ENCODE measurements at places on chromosomes 11 and 22.
A peak's percentile ranks its signal among the peaks of the same experiment; 100 is the strongest.

DNA sequence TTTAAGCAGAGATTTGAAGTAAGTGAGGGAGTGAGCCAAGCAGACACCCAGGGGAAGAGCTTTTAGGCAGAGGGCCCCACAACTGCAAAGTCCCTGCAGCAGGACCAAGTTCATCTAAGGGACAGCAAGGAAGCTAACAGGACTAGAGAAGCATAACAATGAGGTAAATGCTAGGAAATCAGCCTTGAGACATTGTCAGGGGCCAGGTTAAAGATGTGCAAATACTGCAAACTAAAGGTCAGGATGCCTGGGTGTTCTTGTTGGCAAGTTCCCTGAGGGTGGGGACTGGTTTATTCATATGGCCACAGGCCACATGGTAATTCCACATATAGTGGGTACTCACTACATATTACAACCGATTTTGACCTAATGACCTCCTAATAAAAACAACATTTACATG lies 399.2 kb upstream of the NARS2 start:
- DNase-seq: no peak

GRCh38 chr11:106031202-106031810 lies 9.3 kb upstream of the MSANTD4 start:
- DNase-seq: no peak

DNA sequence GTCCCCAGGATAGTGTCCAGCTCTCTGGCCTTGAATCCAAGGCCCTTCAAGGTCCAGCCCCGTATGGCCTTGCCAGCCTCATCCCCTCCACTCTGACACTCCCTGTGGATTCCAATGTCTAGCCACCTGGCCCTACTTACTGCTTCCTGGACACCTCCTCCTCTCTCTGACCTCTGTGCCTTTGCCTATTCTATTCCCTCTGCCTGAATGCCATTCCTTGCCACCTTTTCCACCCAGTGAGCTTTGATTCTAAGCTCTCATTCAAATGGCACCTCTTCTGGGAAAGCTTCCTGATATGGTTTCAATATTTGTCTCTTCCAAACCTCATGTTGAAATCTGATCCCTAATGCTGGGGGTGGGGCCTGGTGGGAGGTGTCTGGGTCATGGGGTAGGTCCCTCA lies 31.9 kb upstream of the TTLL12 start:
- DNase-seq: no peak

DNA sequence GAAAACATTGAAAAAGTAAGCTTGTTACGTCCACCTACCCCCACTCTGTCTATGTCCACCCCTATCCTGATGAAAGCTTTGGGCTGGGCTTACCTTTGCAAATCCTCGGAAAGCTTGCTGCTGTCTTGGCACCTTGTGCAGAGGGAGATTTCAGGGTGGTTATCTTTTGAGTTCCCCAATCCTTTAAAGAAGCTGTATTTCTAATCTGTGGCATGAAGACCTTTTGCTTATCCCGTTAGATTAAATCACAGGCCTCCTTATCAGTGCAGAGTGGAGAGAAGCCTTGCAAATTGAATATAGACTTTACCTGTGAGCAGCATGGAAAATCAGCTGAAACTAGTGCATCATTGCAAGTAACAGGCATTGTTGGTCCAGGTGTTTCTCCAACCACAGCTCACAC lies 580.6 kb upstream of the ANO5 start:
- DNase-seq: no peak

DNA sequence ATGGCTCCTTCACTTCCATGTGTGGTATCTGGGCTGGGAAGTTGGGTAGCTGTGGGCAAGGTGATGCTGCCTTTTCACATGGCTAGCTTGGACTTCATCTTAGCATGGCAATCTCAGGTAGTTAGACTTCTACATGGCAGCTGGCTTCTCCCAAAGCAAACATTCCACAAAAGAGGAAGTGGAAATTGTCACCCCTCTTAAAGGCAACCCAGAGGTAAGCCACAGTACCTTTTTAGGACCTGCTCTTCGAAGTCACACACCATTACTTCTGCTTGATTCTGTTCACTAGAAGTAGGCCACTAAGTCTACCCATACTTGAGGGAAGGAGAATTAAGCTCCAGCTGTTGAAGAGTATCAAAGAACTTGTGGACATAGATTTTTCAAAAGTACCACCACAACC lies 25.9 kb downstream of the TUG1 start:
- DNase-seq: no peak

- DNase-seq: peak; percentile 35
Measured at GRCh38 chr11:77073328-77074001, 6.7 kb downstream of the CAPN5 start.

DNA sequence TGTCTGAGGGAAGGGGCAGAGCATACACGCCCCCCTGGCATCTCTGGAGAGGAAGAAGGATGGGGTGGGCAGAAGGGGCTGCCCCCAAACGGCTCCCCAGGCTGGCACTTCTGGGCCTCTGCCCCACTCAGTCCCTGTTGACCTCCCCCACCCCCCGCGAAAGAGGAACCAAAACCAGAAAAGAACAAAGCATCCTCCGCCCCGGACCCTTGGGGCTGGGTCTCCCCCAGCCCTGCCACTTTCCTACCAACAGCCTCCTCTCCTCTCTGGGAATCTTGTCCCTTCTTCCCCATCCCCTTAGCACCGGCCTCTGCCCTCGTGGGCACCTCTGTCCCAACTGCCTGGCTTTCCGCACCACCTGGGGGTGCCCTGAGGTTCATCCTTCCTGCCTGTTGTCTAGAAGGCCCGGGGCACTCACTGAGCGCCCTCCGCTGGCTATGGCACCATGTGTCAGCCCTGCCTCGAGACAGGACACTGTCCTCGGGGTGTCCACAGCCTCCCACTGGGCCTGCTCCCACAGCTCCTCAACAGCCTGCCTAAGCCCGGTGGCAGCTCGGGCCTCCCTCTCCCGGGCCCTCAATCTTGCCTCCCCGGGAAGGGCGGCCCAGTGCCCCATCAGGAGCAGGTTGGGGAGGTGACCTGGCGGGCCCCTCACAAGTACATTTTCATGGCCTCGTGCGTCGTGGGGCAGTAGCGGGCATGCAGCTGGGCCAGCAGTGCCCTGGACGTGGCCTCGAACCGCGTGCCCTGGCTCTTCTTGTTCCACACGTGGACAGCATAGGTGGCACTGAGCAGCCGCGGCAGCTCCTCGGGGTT lies 28.2 kb downstream of the A4GALT start:
- no peak for DNase-seq

GRCh38 chr22:37254209-37254866 lies 10.3 kb upstream of the RAC2 start:
- DNase-seq: no peak

- no peak for DNase-seq
Measured at GRCh38 chr11:78189174-78189724, 530 bp downstream of the USP35 start.

DNA sequence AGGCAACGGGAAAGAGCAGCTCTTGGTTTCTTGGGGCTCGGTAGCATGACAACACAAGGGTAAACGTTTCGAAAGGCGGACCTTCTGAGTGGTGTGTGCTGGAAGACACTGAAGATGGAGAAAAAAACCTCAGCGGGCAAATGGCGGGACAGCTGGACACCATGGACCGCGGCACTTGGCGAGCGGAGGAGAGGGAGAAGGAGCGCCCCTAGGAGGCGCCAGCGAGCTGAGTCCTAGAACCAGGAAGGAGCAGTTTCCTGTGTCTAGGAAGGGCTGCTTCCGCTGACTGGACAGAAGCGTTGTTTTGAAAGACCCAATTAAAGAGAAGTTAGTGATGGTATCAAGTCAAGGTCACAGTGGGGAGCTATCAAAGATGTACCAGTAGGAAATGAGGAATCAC lies 44.0 kb upstream of the OPCML start:
- DNase-seq: no peak

- no peak for DNase-seq
Measured at GRCh38 chr11:114358716-114359115, 41.6 kb downstream of the C11orf71 start.

DNA sequence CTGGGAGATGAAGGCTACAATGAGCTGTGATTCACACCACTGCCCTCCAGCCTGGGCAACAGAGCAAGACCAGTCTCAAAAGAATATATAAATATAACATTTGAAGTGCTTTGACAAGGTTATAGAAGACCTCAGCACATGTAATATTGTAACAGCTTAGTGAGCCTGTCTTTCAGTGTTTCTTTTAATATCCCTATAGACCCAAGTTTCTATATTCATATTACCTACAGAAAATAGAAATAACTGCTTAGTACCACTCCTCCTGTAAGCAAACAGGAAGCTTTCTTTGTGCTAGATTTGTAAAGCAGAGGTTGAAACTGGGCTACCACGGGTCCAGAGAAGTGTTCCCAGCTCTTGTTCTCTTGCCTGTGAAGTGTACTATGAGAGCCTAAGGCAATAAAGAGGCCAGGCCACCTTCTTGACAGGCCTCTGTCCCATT lies 68.2 kb downstream of the PPP2R1B start:
- DNase-seq: no peak

- DNase-seq: no peak
Measured at GRCh38 chr11:68117853-68118470, 3.2 kb downstream of the CHKA start.

DNA sequence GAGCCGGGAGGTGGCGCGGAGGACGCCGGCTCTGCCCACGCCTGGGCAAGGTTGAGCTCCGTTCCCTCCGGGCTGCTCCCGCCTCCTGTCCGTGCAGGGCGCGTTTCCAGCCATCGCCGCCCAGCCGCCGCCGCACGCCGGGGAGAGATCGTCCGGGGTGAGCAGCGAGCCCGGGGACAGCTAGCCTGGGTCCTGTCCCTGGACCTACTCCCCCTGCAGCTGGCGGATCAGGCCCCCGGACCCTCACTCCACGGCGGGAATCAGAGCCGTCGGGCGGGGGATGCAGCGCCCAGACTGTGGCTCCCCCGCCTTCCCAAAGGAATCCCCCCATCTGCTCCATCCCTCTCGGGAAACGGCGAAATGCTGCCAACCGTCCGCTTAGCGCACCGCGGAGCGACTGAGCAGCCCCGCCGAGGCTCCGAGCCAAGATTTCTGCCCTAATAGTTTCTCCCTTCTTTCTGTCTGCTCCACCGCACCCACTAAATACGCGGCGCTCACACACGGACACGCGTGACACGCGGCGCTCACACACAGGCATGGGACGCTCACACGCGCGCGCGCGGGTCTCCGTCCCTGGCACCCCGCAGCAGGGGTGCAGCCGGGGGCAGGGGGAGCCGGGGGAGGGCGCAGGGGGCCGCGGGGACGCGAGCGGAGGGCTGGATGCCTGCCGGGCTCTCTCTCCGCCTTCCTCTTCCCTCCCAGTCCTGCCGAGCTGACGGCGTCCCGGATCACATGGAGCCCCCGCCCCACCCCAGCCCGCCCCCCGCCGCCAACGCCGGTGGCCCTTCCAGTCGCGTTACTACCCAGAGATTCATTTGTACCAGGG lies at the start of gene KCNJ5:
Gene KCNJ5 (plus strand): TSS at position 814 of the 826 bp plus-strand sequence. CDS start 19,918 bp downstream, outside the sequence.
- peak; percentile 30 for DNase-seq

GRCh38 chr11:38718049-38718448 lies 2120.0 kb upstream of the RAG2 start:
- DNase-seq: no peak

GRCh38 chr11:114416441-114416961 lies 16.0 kb downstream of the RBM7 start:
- DNase-seq: no peak

- DNase-seq: no peak
Measured at GRCh38 chr11:15662285-15662684, 547.6 kb downstream of the INSC start.

DNA sequence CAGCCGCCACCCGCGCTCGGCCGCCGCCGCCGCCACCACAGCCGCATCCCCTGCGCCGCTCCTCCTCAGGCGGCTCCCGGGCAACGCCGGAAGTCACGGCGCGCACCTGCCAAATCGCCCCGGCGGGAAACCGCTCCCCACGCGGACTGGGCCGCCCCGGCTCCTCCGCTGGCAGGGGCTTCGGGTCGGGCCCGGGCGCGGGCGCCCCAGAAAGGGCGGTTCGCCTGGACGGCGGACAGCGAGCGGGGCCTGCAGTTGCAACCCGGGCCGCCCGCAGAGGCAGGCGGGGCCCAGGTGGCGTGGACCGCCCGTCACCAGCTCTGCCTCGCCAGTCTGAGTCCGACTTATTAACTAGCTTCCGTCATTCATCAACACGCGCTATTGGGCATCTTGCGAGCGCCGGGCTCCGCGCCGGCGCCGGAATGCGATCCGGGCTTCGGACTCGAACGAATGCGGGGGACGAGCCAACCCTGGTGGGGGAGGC lies at the start of gene HIRA:
Gene HIRA (minus strand): TSS at position 85 of the 484 bp plus-strand sequence. CDS start 257 bp downstream, outside the sequence.
- peak; percentile 81 for DNase-seq

GRCh38 chr11:12680246-12680939 lies 6.2 kb downstream of the TEAD1 start:
- DNase-seq: peak; percentile 91

DNA sequence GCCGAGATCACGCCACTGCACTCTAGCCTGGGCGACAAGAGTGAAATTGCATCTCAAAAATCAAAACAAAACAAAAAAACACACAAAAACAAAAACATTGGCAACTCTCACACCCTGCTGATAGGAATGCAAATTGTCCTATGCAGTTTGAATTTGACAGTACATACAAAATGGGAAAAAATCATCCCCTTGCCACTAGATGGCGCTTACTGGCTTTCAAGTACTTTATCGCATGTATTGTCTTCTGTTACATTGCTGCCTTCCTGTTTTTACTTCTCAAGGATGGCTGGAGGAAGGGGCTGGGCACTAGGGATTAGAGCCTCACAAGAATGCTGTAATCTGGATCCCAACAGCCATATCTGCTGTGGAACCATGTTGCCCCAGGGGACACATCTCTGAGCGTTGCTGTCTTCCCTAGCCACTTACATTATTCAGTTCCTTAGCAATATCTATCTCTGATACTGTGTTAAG lies 59.4 kb upstream of the A4GALT start:
- peak; percentile 87 for DNase-seq

DNA sequence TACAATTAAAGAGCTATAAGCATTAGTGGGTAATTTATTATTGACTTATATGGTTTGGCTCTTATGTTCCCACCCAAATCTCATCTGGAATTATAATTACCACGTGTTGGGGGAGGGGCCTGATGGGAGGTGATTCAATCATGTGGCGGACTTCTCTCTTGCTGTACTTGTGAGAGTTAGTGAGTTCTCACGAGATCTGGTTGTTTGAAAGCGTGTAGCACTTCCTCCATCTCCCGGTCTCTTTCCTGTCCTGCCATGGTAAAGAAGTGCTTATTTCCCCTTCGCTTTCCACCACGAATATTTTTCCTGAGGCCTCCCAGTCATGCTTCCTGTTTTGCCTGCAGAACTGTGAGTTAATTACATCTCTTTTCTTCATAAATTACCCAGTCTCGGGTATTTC lies 28.1 kb upstream of the CHORDC1 start:
- DNase-seq: no peak

DNA sequence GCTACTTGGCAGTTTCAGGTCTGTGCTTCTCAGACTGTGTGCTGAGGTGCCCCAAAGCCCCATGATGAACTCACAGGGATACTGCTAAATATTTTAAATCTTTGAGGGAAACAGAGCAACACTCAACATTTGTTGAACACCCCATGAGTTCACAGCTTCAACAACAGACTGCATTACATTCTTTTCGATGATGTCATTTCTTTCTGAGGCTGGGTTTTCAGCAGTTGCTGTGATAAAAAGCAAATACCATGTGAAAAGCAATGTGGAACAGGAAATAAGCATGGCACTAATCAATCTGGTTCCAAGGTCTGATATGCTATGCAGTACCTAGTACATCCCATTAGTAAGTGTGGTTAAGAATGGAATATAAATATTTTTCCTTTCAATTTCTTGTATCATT lies 82.7 kb downstream of the RPL27A start:
- DNase-seq: no peak
